Hematopoietic multipotent progenitor cell treated with erythropoietin and hydrocortisone succinate and interleukin-3 and kit ligand, for 17 days (in vitro differentiated cells): ENCODE measurements at places on chromosomes 3 and 15.
A peak's percentile ranks its signal among the peaks of the same experiment; 100 is the strongest.

GRCh38 chr3:55619046-55619808 is 132.1 kb upstream of the WNT5A start:
- DNase-seq = no peak

- DNase-seq = no peak
Observed at GRCh38 chr3:177461765-177462164, 264.5 kb upstream of the TBL1XR1 start.

DNA sequence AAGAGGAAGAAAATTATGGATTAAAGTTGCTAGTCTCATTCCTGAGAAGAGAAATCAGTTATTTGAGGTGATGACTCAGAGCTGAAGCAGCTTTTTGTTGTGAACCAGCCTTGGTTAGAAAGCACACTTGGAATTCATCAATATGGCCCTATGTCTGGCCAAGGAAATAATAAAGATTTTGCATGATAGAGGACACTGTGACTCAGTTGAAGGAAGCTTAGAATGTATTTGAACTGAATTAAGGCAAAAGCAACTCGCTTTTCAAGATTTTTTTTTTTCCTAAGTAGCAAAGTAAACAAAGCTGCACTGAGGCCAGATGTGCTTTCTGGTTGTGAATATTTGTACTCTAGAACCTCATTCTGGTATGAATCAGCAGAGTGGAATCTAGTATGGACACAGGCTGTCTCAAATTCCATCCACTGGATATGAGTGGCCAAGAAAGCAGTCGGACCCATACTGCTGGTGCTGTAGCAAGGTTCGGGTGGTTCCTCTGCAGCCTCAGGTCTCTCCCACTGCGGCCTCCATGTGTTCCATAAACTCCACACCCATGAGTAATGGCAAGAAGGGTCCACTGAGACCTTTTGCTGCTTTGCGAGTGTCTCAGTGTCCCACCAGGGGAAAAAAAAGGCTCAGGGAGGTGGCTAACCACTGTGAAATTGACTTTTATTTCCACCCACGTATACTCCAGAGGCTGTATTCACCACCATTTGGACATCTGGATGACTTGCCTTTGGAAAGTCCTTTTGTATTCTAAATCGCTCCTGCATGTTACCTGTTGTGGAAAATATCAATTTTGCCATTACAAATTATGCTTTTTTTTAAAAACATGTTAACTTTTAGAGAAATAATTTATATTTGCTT is 53.1 kb downstream of the TGFBR2 start:
- no peak for DNase-seq

GRCh38 chr15:40793216-40793989 is 13.5 kb upstream of the ZFYVE19 start:
- DNase-seq = peak; percentile 38

GRCh38 chr3:153245661-153246060 is 83.6 kb downstream of the RAP2B start:
- no peak for DNase-seq

DNA sequence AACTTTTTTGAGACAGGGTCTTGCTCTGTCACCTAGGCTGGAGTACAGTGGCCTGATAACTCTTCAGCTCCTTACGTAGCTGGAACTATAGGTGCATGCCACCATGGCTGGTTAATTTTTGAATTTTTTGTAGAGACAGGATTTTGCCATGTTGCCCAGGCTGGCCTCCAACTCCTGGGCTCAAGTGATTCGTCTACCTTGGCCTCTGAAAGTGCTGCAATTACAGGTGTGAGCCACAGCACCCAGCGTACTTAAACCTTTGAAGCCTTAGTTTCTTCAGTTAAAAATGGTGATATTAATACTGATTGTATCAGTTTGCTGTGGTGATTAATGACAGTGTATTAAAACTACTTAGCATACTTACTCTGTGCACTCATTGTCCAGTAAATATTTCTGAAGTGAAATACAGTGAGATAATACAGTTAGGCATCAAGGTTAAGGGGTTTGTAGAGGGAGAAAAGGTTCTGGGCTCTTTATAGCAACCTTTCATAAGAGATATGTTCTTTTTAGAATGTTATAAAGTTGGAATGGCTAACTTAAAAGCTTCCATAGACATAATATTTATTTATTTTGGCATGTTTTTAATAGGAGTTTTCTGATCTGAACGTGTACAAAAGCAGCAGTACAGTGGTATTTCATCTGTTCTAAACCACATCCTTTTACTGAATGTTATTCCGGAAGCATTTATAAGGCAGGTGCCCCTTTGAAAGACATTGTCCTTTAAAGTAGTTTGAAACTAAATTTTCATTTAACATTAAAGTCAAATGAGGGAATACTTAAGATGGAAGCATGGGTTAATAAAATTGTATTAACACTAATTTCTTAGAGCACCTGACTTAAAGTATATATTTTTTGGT is 23.6 kb downstream of the NCK1 start:
- DNase-seq = no peak

GRCh38 chr3:70064194-70064779 is 64.8 kb downstream of the SAMMSON start:
- no peak for DNase-seq

GRCh38 chr3:147161833-147162232 is 244.5 kb downstream of the ZIC4 start:
- DNase-seq = no peak

DNA sequence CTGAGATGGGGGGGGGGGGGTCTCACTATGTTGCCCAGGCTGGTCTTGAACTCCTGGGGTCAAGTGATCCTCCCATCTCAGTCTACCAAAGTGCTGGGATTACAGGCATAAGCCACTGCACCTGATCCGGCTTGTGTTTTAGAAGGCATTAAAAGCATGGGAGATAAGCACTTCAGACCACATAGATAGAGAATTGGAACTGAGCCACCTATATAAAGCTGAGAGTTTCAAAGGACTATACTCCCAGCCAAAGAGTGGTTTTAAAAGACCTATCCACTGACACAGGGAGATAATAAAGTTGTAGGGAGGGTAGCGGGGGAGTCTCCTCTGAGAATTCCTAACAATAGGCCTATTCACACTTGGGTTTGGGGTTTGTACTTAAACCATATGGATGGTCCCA is 34.8 kb downstream of the DENND4A start:
- DNase-seq = no peak

DNA sequence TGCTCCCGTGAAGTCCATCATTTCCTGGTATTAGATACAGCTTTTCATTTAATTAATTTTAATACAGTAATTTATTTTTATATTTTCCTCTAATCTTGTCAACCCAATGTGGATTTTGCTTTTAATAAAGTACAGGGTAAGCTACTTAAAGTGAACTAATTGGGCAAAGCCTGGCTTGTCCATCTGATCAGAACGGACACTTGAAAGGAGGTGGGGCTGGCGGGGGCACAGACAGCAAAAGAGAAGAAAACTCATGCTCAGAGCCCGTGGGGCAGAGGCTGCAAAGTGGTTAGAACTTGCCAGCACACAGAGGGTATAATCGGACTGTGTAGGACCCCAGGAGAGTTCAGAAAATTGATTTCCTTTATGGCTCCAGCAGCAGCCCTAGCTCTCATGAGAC is 443.1 kb upstream of the MDFIC2 start:
- DNase-seq = no peak

- DNase-seq = no peak
Observed at GRCh38 chr15:27961801-27962200, 137.3 kb downstream of the OCA2 start.
